ENCODE measurements at places on chromosomes 12 and 14.
A peak's percentile ranks its signal among the peaks of the same experiment; 100 is the strongest.

GRCh38 chr12:46217541-46218321 is 51.1 kb downstream of the SLC38A1 start:
- peak; percentile 48 for DNase-seq

GRCh38 chr12:11022520-11022919 is at the start of gene TAS2R19:
TSS of gene TAS2R19 (minus strand) at chr12:11022620. CDS start at chr12:11022571, 49 bp downstream.
- DNase-seq = no peak

GRCh38 chr14:104224131-104224505 is 85.7 kb downstream of the KIF26A start:
- no peak for DNase-seq

DNA sequence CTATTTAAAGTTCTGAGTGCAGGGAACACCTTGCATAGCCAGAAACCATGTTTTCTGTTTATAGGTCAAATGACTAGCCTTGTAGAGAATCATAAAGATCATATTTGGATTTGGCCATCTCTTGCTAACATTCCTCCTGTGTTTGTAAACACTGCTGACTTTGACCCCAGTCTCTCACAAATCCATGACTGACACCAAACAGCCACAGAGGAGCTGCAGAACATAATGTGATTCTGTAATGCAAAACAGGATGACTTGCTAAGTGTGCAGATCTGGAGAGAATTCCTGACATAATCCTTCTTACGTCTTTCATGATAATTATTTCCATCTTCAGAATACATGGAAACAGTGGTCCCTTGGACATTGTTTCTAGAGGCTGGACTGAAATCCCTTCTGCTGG is 211.8 kb downstream of the BMP4 start:
- no peak for DNase-seq

DNA sequence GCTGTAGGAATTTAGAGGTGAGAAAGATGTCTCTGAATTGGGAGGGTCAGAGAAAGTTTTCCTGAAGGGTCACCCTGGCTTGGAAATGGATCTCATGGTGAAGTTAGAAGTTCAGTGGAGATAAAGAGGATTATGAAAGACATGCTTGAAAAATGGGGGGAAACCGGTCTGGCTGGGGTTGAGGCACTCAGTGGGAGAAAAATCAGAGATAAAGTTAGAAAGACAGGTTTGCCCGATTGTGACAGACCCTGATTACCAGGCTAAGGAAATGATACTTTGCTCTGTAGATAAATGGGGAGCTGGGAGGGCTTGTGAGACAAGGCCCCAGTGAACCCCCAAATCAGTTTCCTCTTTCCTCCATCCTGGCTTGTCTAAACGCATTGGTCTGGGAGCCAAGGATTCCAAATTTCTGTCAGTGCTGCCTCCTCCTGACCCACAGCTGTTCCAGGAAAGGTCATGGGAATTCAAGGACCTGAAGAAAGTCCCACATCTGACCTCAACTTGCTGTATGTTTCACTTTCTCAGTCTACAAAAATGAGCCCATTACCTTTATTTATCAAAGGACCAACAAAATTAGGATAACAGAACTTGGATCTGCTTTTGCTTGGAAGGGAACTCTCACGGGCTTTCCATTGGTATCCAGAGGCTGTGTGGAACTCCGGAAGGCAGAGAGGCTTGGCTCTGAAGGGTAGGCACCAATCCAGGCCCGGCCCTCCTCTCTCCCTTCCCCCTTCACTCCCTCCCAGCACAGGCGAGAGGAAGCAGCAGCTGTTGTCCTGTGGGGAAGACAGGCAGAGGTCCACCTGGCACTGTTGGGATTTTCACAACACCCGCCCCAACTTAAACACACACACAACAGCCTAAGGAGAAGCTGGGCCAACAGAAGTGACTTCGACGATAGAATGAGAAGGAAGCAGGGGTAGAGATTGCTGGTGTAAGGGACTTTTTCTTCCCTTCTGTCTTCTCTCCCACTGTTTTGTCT is 3.4 kb upstream of the RNASE7 start:
- DNase-seq = no peak

- DNase-seq = no peak
These were observed 65.1 kb upstream of the TRHDE start for GRCh38 chr12:72207079-72207478.

DNA sequence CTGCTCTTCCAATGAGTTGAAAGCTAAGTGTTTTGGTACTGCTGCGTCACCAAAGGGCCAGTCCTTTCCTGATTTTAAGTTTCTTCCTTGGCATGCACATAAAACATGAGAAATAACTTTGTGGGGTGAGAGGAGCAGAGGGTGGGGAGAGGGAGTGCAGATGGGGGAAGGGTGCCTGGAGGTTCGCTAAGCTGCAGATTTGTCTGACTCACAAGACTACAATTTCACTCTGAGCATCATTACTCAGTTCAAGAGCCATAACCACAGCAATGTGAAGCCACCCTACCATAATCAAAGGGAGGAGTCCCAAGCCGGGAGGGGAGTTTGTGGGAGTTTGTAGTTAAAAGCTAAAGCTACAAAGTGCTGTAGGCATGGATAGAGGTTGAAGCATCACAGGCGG is 136.1 kb downstream of the ANO2 start:
- no peak for DNase-seq

DNA sequence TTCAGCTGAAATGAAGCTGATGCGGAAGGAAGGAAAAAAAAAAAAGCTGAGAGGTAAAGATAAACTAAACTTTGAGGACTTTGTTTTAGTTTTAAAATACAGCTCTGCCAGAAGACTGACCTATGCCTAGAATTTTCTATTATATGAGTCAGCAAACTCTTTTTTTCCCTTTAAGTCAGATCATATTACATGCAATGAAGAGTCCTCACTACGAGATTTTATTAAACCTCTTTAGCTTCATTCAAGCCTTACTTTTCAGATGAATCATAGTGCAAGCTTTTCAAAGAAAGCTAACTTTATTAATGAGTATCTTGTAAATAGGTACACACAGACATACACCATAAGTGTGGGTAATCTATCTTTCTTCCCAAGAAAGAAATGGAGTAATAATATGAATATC is 57.8 kb upstream of the FSCB start:
- DNase-seq = no peak

DNA sequence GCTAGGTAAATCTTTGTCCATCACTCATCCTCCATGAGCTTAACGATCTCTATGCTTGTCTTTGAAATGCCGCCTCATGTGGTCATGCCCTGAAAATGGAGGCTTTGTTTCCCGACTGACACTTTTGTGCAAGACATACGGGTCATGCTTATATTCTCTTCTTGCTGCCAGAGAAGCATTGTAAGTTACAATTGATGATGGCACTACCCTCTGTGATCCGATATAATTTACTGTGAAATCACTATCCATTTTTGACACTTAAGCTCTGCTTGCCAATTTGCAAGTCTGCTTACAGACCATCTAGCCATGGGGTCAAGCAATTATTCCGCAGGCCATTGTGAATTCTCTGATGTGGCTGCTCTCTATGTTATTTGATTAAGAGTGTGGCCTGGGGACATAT is 650.0 kb downstream of the FLRT2 start:
- DNase-seq = no peak

DNA sequence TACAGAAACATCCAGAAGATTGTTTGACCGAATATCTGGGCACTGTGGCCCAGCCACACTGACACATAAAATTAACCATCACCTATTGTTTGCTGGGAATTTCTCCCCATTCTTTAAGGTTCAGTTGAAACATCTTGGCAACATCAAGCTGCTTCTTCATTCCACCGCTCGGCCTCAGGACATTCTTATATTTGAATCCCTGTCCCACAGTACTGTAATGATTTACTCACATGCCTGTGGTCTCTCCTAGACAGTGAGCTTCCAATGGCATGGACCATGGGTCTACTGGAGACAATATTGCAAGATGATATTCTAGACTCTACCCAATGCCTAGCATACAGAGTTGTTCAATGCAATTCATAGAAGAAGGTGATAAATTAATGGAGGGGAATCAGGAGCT is 56.1 kb downstream of the EMP1 start:
- DNase-seq = no peak

DNA sequence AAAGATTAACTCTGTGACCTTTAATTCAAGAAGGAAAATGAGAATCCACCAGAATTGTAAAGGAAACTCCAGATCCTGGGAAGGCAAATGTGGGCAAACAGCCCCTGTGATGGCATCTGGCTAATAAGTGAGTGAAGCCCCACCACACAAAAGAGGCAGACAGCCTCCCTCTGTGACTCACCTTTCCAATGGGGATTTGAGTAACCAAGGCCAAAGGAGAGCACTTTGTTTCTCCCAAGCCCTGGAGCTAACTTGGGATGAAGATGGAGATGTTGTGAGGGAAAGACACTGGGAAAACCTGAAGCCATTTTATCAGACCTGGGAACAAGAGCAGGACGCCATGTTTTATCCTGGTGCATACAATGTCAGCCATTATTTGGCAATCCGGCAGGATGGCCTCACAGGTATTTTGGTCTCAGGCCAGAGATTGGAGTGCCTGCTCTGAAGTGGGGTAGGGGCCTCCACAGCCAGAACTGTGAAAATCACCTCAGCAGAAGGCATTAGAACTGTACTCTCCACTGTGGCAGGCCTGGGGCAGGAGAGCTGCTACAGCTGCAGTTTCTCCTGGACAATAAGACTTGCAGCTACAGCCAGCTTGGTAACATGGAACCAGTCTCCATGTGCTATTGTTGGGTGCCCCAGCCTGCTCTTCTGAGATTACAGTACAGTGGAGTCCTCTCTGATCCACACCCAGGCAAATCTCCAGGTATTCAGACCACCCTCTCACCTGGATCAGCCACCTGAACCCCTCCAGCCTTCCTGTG is 96.6 kb upstream of the PCED1B start:
- no peak for DNase-seq

- no peak for DNase-seq
These were observed 59.9 kb downstream of the CCDC92 start for GRCh38 chr12:123912415-123913380.

DNA sequence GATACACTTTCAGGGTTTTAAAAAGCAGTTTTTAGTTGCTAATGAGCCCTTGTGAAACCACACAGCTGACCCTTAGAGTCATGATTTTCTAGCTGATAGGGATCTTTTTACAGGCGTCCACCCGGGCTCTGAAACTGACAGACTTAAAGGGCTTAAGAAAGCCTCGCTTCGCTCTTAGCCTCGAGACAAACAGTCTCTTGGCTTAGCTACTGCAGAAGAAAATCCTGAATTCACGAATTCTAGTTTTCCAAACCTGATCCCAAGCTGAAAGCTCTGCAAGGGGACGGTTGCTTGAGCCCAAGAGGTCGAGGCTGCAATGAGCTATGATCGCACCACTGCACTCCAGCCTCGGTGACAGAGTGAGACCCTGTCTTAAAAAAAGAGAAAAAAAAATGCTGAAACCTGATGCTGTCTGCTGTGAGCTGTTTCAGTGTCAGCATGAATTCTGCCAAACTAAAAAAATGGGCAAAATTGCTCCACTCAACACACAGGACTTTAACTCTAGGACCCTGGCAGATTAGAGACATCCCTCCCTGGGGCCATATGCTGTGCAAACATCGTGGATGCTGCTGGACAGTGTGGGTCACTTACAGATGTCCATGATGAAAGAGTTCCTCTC is 3.1 kb upstream of the HPD start:
- DNase-seq = no peak

- DNase-seq = no peak
These were observed 27.4 kb downstream of the SINHCAF start for GRCh38 chr12:31298515-31298910.

DNA sequence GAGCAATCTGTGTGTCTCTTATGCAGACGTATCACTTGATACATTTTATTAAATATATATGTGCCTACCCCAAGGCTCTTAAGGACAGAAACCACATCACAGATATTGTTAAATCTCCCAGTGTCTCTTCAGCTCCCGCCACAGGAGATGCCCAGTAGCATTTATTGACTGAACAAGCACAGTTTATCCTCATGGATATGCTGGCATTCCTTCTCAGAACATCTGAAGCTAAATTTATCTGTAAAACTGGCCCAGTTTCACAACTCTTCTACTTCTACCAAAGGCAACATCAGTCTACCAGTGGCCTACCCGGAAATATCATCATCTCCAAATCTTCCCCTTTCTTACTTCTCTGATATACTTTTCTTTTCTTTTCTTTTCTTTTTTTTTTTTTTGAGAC is 10.7 kb downstream of the APOLD1 start:
- DNase-seq = no peak

DNA sequence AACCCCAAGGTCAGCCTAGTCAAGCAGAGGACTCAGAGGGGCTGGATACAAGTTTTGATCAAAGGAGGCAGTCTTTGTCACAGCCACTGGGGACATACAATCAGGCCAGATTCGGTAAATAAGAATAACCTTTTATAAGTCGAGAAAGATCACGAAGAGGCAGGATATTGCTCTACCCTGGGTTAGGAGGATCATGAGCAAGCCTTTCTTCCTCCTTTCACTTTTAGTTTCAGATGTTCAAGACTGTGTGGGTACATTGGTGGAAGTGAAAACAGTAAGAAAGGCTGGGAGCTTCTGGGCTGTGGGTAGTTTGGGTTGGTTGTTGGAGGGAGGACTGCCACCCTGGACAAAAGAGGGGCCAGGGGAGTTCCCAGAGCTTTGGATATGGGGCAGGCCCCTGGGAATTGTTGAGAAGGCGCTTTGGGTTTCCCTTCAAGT is 127.7 kb downstream of the SNAPC1 start:
- peak; percentile 43 for DNase-seq

GRCh38 chr14:70354204-70354603 is 5.3 kb downstream of the COX16 start:
- DNase-seq = no peak

GRCh38 chr12:6960593-6961277 is 9.6 kb downstream of the PTPN6 start:
- no peak for DNase-seq

GRCh38 chr12:38279756-38280155 is 36.8 kb upstream of the ALG10B start:
- DNase-seq = no peak

- DNase-seq = no peak
These were observed 93.3 kb downstream of the CALM1 start for GRCh38 chr14:90489916-90490719.

- no peak for DNase-seq
These were observed 6.6 kb upstream of the LRP6 start for GRCh38 chr12:12273291-12273957.

GRCh38 chr12:16184681-16185080 is 92.8 kb downstream of the SLC15A5 start:
- DNase-seq = no peak

DNA sequence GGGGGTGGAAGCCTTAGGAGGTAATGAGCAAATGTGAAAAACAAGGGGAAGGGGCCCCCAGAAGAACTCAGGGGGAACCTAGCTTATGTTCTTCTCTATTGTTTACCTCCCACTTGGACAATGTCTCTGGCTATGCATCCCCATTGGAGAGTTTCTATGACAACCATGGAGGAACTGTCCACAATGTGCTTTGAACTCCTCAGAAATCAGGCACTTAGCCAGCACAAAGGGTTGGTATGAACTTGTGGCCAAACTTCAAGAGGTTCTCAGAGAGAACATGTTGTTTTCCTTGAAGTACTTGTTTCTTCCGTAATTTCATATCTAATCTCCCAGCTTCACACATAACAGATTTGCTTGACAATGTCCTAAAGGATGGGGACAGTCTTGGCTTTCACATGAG is 202.8 kb upstream of the PELI2 start:
- no peak for DNase-seq

DNA sequence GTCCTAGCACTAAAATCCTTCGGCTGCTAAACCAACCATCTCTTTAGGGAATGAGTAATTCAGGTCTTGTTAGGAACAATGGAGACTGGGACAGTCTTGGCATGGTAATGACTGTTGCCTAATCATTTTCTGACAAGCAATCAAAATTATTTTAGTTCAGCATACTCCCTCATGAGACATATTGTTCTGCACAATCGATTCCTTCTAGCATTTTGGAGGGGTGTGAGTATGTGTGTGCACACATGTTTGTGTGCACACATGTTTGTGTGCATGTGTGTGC is 2.1 kb upstream of the KRT1 start:
- DNase-seq = no peak

- DNase-seq = no peak
These were observed 1120.8 kb upstream of the TMEM132C start for GRCh38 chr12:127145929-127146789.
